H9 (cell line): ENCODE measurements at places on chromosomes 5 and 9. TPM values are rescaled to one million over a fixed set of nuclear protein-coding genes. Genes with fewer than 3 reads are reported as not detected.

Gene WDR38
- total RNA-seq: not detected in 2 replicates

Gene CARTPT
- not detected in 2 replicates for total RNA-seq

Gene MARCHF11
- total RNA-seq: 0.31 and 0.37 TPM in 2 replicates

Gene DMRT2
- total RNA-seq: not detected in 2 replicates

- no peak for DNase-seq
Measured at GRCh38 chr9:87650611-87651295, 75.2 kb upstream of the CTSL start.

GRCh38 chr5:125492977-125493376, 746.5 kb upstream of the ZNF608 start:
- no peak for DNase-seq

- DNase-seq: no peak
Measured at GRCh38 chr9:106110483-106110882, 416.1 kb downstream of the TMEM38B start.
